ENCODE measurements at places on chromosomes 7 and 10.

- DNase-seq: no peak
These were observed 51.8 kb downstream of the INPP5F start for GRCh38 chr10:119777686-119778085.

GRCh38 chr10:109475711-109476421 is 447.4 kb downstream of the XPNPEP1 start:
- no peak for DNase-seq

- DNase-seq: no peak
These were observed 89.6 kb downstream of the COBL start for GRCh38 chr7:51226916-51227535.

GRCh38 chr10:111360260-111360925 is 283.6 kb downstream of the ADRA2A start:
- no peak for DNase-seq

DNA sequence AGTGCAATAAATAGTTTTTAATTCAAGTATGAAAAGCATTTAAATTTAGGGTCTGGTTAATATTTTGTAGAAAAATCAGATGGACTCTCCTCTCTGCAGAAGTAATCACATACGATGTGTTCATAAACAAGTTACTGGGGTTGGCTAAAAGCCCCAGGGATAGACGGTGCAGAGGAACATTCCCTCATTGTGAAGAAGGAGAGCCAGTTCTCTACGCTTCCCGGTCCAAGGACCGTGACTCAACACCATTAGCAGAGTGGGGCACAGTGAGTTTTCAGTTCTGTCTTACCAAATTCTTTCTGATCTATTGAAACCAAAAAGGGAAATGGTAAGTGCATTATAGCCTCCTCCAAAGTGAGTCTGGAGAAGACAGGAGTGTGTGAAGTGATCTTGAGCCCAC is 327.8 kb downstream of the WDR37 start:
- no peak for DNase-seq

- DNase-seq: no peak
These were observed 105.7 kb upstream of the SEC61G start for GRCh38 chr7:54864663-54865062.
